ENCODE measurements at places on chromosomes 7 and 10. TPM values are rescaled to one million over a fixed set of nuclear protein-coding genes. Genes with fewer than 3 reads are reported as not detected.

The C10orf105 gene
- 0.61 TPM for total RNA-seq

The TSPAN12 gene
- total RNA-seq: not detected

The NPTX2 gene
- not detected for total RNA-seq

The MALRD1 gene
- total RNA-seq: not detected

The TMEM130 gene
- not detected for total RNA-seq

The TCAF2 gene
- total RNA-seq: 21.3 TPM

Data from T-helper 2 cell treated with Interferon-gamma antibody and Interleukin-4, amounts not matched to agents 100 ng/mL and 5 ng/mL, for 36 hours (primary cell).